Activated CD8-positive, alpha-beta memory T cell treated with anti-CD3 and anti-CD28 coated beads, Interleukin-2, amount 10 ng/mL, durations not matched to agents 7 days and 5 days (primary cell): ENCODE measurements at places on chromosomes 16 and 17.
A peak's percentile ranks its signal among the peaks of the same experiment; 100 is the strongest.

DNA sequence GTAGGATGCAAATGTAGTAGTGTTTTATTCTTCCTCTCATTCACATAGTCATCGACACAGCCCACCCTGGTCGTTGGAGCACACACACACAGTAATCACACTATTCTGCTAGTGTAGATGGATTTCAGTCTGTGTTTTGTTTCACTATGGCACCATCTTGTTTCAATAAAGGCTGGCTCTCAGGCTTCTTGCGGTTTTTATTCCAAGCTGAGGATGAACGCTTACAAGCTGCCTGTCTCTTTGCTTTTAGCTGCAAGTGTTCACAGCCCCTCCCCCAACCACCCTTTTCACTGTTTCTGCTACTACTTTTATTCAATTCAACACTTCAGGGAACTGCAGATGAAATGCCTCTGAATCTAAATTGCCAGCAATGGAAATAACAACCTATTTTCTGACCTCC is 140.9 kb upstream of the PMFBP1 start:
- H3K27me3 ChIP-seq: peaks cover 4% of the 10 kb centered on the region
- H3K4me3 ChIP-seq: no peak overlapping the region
- H3K27ac ChIP-seq: no peak overlapping the region
- H3K36me3 ChIP-seq: no peaks in the 10 kb centered on the region

DNA sequence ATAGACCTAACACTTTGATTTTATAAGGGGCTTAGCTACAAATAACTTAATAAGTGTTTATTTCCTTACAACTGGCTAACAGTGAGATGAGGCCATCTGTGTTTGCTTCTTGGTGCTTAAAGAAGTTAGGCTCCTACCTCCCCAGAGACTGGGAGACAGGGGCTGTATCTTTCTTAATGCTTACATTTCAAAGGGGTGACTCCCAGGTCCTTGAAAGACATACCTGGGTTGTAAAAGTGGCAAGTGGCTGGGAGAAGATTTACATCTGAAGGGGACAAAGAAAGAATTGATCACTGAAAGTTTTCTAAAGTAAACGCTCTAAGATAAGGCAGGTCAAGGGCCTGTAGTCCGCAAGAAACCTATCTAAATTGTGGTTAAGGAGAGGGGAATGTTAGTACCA is 196.8 kb downstream of the CNTNAP4 start:
- H3K27ac ChIP-seq: no peak overlapping the region
- H3K4me1 ChIP-seq: no peaks in the 10 kb centered on the region
- H3K36me3 ChIP-seq: no peaks in the 10 kb centered on the region
- H3K27me3 ChIP-seq: no peaks in the 10 kb centered on the region
- no peak overlapping the region for H3K4me3 ChIP-seq
- no peak for DNase-seq

- H3K27me3 ChIP-seq: no peaks in the 10 kb centered on the region
- peaks cover 24% of the 10 kb centered on the region for H3K36me3 ChIP-seq
- H3K27ac ChIP-seq: peak overlapping the region; percentile 98
- peak overlapping the region; percentile 94 for H3K4me3 ChIP-seq
- DNase-seq: peak; percentile 58
These were observed 678 bp upstream of the AKAP10 start for GRCh38 chr17:19978209-19978802.

DNA sequence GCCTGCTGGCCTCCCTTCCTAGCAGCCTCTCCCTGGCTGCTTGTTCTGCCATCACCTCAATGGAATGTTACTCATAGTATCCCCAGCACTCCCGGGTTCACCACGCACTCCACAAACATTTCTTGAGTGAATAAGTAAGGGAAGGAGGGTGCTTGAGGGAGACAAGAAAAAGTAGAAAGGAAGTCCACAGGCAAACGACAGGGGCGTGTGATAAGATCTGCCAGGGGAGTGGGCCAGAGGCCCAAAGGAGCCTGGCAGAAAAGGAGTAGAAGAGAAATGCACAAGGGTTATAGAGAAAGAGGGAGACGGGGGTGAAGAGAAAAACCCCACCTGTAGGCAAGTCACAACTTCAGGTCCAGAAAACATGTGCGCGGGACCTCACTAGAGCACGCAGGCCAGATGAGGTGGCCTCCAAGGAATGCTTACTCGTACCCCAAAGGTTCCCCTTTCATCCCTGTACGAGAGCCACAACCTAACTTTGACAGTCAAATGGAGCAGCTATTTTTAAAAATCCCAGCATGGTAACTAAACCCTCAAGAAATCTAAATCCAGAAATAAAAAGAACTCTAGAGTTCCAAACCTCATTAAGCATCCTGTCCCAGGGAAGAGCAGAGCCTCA is 6.6 kb downstream of the ZDHHC7 start:
- H3K4me1 ChIP-seq: peaks cover 22% of the 10 kb centered on the region
- no peaks in the 10 kb centered on the region for H3K27me3 ChIP-seq
- no peak overlapping the region for H3K27ac ChIP-seq

DNA sequence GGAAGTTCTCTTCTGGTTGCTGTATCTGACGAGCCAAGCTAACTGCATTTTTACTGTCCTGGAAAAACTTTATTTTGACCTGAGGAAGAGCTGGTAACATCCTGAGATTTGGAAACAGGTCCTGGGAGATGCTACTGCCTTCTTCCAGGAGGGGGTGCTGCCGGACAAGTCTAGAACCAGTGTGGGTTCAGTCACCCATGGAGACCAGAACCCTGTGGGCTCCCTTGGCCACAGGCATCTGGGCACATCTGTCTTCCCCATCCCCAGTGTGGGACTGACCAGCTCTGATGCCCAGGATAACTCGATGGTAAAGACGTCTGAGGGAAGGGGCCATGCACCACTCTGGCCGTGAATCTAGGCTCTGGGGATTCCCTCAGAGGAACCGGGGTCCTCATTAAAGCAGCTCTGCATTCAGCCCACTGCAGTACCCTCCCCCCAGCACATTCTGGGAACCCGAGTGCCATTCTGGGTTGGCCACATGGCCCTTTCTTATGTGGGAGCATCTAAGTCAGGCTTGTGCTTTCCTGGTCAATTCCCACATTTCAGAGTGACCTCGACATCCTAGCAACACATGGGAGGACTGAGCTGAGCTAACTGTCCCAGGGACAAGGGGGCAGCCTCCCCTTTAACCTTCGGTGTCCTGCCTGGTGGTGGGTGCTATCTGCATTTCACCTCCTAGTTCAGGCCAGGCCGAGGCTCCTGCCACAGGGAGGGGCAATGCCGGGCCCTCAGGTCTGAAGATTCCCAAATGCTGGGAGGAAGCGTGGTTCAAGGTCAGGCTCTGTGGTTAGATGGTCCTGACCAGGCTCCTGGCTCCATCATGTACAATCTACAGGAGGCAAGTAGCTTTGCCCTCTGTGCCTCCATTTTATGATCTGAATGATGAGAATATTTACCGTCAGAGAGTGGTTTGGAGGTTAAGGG is 6.4 kb downstream of the C16orf86 start:
- no peak overlapping the region for H3K27ac ChIP-seq
- no peaks in the 10 kb centered on the region for H3K27me3 ChIP-seq
- no peak overlapping the region for H3K4me3 ChIP-seq
- no peaks in the 10 kb centered on the region for H3K36me3 ChIP-seq
- H3K4me1 ChIP-seq: peaks cover under 1% of the 10 kb centered on the region

- no peak overlapping the region for H3K27ac ChIP-seq
- no peaks in the 10 kb centered on the region for H3K36me3 ChIP-seq
- no peak for DNase-seq
- H3K4me1 ChIP-seq: no peaks in the 10 kb centered on the region
- H3K4me3 ChIP-seq: no peak overlapping the region
These were observed 39.9 kb downstream of the SNX20 start for GRCh38 chr16:50640919-50641817.

DNA sequence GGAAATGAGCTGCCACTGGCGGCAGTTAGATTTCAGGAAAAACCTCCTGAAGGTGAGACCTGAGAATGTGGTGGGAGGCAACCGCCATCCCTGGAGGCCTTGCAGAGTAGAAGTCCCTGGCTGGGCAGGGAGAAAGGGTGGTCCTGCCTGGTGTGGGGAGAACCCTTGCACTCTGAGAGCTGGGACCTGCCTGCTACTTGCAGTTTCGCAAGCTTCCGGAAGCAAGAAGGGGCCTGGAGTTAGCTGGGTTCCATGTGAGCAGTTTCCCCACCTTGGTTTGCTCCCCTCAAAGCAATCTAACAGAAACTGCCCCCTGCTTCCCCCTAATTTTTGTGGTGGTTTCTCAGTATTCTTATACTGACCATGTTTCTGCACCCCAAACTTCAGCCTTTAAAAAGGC is 6.5 kb downstream of the ZNF629 start:
- no peaks in the 10 kb centered on the region for H3K36me3 ChIP-seq
- H3K27ac ChIP-seq: no peak overlapping the region
- H3K4me3 ChIP-seq: no peak overlapping the region
- H3K27me3 ChIP-seq: peaks cover 1% of the 10 kb centered on the region
- DNase-seq: no peak

GRCh38 chr16:58339452-58339981 is 44.7 kb upstream of the PRSS54 start:
- DNase-seq: no peak
- no peaks in the 10 kb centered on the region for H3K36me3 ChIP-seq
- H3K4me1 ChIP-seq: peaks cover 8% of the 10 kb centered on the region
- peaks cover 16% of the 10 kb centered on the region for H3K27me3 ChIP-seq
